Suprapubic skin (tissue), 4 donors: ENCODE measurements at places on chromosomes 5 and 9.

- H3K4me3 ChIP-seq: no peak overlapping the region
- DNase-seq: no peak
- no peak overlapping the region for H3K27ac ChIP-seq
- H3K4me1 ChIP-seq: no peaks in the 10 kb centered on the region
- no peaks in the 10 kb centered on the region for H3K27me3 ChIP-seq
These were observed 124.3 kb downstream of the TTC39B start for GRCh38 chr9:15182730-15183129.

DNA sequence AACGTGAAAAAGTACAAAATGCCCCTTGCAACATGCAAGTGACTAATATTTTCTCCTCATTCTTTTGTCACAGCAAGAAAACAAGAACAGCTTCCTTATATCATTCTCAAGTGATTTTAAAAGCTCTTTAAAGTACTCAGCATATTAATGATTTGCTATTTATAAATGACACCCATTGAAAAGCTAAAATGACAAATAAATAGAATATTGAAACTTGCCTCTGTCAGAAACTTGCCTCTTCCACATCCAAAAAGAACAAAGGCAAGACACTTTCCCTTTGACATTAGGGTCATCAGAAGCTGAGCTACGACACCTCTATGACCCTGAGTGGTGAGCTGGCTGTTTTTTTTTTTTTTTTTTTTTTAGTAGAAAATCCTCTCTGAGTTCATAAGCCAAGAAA is 339.6 kb upstream of the ITGA1 start:
- H3K27ac ChIP-seq: no peak overlapping the region
- no peak for DNase-seq
- H3K4me1 ChIP-seq: no peaks in the 10 kb centered on the region
- H3K36me3 ChIP-seq: no peaks in the 10 kb centered on the region
- H3K27me3 ChIP-seq: no peaks in the 10 kb centered on the region

DNA sequence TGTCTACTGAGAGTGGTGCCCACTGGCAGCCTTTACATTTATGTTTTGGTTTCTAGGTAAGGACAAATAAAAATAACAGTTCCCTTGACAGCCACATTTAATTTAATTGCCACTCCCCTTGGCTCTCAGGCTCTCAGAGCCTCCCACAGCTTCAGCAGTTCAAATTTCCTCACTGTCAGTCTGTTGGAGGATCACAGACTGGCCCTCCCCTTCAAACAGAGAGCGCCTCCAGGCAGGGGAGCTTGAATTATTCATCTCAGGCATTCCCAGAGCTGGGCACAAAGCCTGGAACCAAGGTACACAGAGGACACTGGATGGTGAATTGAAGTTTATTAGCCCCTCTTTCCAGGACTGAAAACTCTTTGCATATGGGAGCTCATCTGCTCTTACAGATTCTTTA is 407.7 kb downstream of the SPOCK1 start:
- DNase-seq: no peak
- no peak overlapping the region for H3K27ac ChIP-seq
- no peaks in the 10 kb centered on the region for H3K27me3 ChIP-seq
- H3K4me1 ChIP-seq: no peaks in the 10 kb centered on the region

DNA sequence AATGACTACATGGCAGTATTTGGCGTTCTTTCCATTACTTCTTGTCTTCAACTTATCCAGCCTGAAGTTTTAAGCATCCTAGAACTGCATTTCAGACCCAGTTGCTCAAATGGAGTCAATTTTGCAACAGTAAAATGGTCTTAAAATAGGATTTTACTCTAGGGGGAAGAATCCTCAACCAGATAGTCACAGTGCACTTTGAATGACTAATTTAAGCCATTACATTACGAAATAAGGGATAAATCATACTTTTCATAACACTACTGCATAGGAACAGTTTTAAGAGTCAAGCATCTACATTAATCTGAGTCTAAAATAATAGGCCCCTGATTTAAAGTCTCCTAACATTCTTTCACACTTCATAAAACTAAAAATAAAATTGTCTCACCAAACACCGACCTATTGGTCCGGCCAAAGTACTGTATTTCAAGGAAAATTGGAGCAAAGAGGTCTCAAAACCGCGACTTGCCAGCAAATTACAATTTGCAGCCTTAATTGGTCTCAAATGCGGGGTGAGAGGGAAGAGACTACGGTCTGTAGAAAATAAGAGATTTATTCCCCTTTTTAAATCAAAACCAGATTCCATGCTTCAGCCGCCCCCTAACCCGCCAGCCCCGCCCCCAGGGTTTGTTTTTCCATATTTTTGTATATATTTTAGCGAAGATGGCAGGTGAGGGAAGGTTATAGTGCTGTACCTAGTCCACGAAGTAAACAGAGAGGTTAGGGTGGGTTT is 1.2 kb upstream of the SMARCA2 start:
- H3K36me3 ChIP-seq: no peaks in the 10 kb centered on the region
- H3K27me3 ChIP-seq: no peaks in the 10 kb centered on the region
- H3K27ac ChIP-seq: peak overlapping the region; percentile 99

DNA sequence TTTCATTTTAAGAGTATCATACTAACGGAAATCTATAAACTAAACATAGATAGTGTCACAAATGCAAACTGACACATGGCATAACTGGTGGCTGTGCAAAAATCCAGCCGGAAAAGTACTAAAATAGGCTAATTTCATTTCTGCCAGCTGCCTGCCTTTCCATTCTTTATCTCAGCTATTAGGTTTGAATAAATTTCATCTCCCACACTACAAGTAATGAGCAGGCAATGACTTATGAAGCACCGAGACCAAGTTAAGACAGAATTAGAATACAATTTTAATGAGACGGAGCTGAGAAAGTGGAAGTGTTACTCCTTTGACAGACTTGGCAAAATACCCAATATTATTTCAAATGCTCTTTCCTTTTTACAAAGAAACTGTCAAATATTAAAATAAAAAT is 258.8 kb upstream of the ZNF608 start:
- H3K27ac ChIP-seq: no peak overlapping the region
- H3K4me1 ChIP-seq: no peaks in the 10 kb centered on the region
- H3K27me3 ChIP-seq: no peaks in the 10 kb centered on the region

- H3K27ac ChIP-seq: no peak overlapping the region
- no peak for DNase-seq
- H3K4me3 ChIP-seq: no peak overlapping the region
- no peaks in the 10 kb centered on the region for H3K4me1 ChIP-seq
- H3K36me3 ChIP-seq: no peaks in the 10 kb centered on the region
These were observed 5.4 kb upstream of the LCN15 start for GRCh38 chr9:136769710-136770191.

DNA sequence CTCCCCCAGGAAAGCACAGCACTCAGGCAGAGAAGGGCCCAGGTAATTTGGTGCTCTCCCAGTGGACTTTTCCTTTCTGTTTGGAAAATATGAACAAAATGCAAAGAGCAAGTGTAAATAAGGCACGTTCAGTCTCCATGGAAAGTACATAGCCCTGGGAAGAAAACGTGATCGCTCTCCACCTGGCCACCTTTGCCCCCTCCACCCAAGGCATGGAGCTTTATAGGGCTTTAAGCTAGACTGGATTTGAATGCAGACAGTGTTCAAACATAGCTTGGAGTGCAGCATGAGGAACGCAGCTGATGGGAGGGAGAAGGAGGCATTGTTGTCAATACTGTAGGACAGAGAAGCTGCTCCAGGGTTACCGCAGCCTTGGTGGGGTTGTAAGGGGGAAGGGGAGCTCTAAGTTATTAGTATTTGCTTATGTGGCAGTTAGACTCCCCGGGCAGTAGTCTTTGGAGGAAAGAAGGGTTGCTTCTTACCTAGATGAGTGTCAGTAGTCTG is 500.2 kb downstream of the SPOCK1 start:
- H3K4me3 ChIP-seq: no peak overlapping the region
- H3K27me3 ChIP-seq: no peaks in the 10 kb centered on the region
- no peaks in the 10 kb centered on the region for H3K4me1 ChIP-seq
- DNase-seq: no peak
- H3K36me3 ChIP-seq: no peaks in the 10 kb centered on the region

GRCh38 chr5:107969847-107970246 is 299.1 kb upstream of the EFNA5 start:
- no peaks in the 10 kb centered on the region for H3K27me3 ChIP-seq
- H3K36me3 ChIP-seq: no peaks in the 10 kb centered on the region
- H3K4me3 ChIP-seq: no peak overlapping the region
- H3K4me1 ChIP-seq: no peaks in the 10 kb centered on the region
